ENCODE measurements at places on chromosomes 13 and 19.

- no peak for DNase-seq
Measured at GRCh38 chr13:33918199-33918932, 100.4 kb downstream of the RFC3 start.

- peak; percentile 86 for DNase-seq
Measured at GRCh38 chr19:35959040-35959967, 23.1 kb downstream of the LRFN3 start.

GRCh38 chr13:97422118-97423054 is 11.6 kb upstream of the RAP2A start:
- no peak for DNase-seq

DNA sequence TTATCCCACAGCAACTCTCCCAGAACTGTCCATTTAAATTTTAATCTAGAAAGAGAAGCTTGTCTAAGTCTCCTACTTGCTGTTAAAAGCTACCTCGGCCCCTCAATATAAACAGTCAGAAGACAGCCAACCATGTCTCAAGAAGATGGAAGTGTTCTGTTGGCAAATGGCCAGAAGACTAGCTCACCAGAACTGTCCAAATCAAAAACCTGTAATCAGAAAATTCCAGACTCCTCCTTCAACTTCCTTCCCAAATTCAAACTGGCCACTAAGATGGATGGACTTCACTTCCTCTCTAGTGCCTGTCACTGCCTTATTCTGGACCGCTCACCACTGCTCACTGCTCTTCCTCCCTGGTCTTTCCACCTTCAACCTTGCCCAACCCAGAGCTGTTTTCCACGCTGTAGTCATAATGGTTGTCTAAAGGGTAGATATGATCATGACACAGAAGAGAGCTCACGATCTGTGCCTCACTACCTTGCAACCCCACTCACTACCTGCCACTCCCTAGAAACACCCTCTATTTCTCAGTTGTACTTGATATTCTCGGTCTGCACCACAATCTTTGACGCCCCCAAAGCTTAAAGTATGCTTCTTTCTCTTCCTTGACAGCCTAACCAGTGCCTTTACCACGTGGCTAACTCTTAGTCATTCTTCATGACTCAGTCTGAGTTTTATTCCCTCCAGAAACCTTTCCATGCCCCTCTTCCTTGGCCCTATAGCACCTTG is 9.2 kb downstream of the FGF14 start:
- DNase-seq = peak; percentile 58

DNA sequence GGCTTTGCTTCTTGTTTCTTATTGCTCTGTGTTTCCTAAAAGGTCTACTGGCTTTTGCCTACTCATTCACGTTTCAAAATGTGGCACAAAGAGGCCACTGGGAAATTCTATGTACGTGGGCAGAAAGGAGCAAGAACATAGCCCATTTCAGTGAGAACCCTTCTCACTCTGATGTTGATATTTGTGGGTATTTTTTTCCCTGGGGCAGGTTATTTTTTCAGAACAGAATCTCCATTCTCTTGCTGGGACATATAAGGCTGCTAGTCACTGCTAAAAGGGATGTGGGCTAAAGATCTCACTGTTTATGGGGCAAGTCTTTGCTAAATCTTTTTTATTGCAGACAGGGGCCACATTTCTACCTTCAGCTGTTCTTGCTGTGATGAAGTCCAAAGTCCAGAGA is 27.1 kb downstream of the EDNRB start:
- no peak for DNase-seq

DNA sequence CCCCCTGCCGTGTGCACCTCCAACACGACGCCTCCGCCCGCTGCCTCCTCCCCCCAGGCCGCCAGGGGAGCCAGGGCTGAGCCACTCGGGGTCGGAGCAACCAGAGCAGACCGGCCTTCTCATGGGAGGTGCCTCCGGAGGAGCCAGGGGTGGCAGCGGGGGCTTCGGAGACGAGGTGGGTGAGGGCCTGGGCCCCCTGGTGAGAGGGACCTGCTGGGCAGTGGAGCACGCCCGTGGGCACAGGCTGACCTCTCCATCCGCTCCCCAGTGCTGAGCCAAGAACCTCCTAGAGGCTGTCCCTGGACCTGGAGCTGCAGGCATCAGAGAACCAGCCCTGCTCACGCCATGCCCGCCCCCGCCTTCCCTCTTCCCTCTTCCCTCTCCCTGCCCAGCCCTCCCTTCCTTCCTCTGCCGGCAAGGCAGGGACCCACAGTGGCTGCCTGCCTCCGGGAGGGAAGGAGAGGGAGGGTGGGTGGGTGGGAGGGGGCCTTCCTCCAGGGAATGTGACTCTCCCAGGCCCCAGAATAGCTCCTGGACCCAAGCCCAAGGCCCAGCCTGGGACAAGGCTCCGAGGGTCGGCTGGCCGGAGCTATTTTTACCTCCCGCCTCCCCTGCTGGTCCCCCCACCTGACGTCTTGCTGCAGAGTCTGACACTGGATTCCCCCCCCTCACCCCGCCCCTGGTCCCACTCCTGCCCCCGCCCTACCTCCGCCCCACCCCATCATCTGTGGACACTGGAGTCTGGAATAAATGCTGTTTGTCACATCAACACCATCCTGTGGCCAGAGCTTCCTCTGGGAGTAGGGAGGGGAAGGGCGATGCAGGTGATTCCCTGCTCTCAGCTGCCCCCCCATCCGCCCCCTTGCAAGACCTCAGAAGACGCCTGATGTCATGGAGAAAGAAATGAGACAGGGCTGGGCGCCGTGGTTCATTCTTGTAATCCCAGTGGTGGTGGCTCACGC is 12.0 kb downstream of the BCAM start:
- DNase-seq = no peak

GRCh38 chr13:97224544-97225300 is 2.6 kb downstream of the MBNL2 start:
- DNase-seq = no peak

DNA sequence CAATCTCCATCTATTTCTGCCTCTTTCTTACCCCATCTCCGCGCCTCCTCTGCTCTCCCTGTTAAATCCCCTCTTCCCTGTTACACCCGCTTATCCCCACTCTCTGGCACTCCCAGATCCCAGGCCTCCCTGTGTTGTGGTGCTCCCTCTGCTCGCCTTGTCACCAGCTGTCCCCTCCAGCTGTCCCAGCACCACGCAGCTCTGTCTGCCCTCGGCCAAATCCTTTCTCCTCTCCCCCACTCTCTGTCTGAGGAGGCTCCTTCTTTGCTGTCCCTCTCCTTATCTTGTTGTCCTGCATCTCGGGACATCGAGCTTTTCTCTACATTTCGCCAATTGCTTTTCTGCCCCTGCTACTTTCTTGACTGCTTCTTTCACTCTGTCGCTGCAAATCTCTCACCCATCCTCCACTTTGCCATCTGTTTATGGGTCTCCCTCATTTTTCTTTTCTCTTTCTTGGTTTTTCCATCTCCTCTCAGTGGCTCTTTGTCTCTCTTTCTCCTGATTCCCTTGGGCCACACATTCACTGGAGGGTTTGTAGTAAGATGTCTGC is 941 bp downstream of the ZNF160 start:
- no peak for DNase-seq

DNA sequence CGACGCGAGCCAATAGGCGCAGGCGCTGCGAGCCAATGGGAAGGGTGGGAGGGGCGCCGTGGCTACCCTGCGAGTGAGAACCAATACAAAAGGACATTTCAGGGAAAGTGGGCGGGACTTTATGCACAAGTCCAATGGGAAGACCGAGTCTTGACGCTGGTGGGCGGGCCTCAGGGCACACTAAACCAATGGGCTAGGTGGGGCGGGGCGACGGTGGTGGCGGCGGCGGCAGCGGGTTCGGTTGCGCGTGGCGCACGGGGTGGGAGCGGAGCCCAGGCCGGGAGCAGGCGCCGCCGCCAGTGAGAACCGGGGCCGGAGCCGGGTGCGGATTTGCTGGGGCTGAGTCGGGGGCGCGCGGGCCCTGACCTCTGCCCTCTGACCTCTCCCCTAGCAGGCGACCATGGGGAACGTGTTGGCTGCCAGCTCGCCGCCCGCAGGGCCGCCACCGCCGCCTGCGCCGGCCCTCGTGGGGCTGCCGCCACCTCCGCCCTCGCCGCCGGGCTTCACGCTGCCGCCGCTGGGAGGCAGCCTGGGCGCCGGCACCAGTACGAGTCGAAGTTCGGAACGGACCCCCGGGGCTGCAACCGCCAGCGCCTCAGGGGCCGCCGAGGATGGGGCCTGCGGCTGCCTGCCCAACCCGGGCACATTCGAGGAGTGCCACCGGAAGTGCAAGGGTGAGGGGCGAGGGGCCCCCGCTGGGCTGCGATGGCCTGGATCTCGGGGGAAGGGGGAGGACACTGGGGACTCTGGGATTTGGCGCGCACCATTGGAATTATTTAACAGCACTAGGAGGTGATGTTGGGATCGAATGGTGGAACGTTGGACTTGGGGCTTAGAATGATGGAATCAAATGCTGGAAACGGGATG is at the start of gene TOMM40:
TSS of gene TOMM40 (plus strand) at position 239 of the 867 bp plus-strand sequence. CDS start at position 401, 162 bp downstream.
- DNase-seq = no peak

DNA sequence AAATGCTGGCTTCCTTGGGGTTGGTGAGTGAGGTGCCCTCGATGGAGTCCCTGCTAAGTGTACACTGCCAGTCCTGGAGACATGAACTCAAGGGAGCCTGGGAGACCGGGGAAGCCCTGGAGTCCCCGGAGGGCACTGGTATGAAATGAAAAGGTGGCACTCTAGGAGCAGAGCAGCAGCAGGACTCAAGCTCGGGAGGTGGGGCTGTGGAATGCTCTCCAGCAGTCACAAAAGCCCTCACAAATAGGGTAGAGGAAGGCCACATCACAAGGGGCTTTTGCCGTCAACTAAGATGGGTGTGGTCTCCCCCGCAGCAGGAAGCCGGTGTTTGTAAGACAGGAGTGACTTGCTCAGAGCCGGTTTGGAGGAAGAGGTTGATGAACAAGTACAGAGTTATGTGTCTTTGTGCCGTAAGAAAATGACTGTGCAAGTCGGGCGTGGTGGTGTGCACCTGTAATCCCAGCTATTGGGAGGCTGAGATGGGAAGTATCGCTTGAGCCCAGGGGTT is 19.3 kb downstream of the CCNE1 start:
- peak; percentile 76 for DNase-seq

DNA sequence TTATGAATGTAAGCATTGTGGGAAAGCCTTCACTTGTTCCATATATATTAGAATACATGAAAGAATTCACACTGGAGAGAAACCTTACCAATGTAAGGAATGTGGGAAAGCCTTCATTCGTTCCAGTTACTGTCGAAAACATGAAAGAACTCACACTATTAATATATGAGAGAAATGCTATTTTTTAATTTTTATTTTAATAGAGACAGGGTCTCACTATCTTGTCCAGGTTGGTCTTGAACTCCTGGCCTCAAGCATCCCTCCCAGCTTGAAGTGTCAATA is 7.0 kb upstream of the ZNF440 start:
- no peak for DNase-seq

DNA sequence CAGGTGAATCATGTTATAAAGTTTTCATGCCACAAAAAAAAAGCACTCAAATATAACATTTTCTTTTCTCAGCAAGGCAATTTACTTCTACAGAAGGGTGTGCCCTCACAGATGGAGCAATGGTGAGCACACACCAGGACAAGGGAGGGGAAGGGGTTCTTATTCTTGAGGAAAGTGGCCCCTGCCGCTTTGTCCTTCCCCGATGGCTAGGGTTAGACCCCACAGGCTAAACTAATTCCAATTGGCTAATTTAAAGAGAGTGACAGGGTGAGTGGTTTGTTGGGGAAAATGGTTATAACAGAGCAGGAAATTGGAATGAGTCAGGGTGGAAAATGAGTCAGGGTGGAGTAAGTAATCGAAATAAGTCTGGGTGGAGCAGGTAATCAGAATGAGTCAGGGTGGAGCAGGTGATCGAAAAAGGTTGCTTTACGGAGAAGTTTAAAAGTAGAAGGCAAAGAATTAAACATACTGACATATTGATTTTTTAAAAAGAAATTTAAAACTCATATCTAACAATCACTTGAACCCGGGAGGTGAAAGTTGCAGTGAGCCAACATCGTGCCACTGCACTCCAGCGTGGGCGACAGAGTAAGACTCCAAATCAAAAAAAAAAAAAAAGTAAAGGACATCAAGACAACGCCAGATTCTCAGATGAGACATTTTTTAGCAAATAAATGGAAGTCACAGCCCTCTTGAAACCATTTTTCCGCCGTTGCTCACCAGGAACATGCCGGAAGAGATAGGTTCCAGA is 813 bp downstream of the ZNF562 start:
- peak; percentile 80 for DNase-seq

- no peak for DNase-seq
Measured at GRCh38 chr13:94479616-94480015, at the start of gene DCT. Gene DCT, minus strand, starts transcription at chr13:94479682. Its CDS starts 427 bp downstream, at chr13:94479255.
